ENCODE measurements at places on chromosomes 4 and X.

- no peak for DNase-seq
These were observed 1.5 kb upstream of the CPLX1 start for GRCh38 chr4:827209-828081.

DNA sequence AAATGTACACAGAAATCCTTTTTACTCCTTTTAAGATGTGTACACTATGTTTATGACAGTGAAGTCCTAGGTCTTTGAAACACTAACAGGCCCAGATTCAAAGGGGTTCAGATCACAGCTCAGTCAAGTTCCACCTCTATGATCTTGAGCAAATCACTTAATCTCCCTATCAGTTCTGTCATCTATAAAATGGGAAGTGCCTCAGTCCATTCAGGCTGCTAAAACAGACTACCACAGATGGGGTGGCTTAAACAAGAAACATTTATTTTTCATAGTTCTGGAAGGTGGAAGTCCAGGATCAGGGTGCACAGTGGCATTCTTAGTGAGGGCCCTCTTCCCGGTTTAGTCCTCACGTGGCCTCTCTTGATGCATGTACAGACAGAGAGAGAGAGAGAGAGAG lies 117.1 kb downstream of the CORIN start:
- no peak for DNase-seq

GRCh38 chrX:31260351-31260750 lies 188.5 kb upstream of the FTHL17 start:
- DNase-seq: no peak

DNA sequence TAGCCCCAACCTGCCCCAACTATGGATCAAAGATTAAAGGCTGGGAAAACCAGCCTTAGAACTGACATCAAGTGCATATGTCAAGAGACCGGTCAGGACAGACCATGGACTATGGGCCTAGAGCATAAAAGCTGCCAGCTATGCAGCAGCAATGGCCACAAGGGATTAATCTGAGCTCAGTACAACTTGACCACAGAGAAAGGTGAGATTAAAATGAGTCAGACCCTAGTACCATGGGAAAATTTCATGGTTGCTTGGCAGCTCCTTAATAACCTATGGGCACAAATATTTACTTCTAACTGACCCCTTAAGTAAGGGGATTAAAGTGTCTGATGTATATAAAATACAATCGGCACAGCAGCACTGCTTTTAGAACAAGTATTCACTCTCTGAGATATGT lies 54.4 kb downstream of the CBR4 start:
- no peak for DNase-seq

GRCh38 chrX:130085551-130086446 lies 24.5 kb downstream of the ELF4 start:
- DNase-seq: no peak

GRCh38 chr4:13640149-13640940 lies 12.8 kb upstream of the BOD1L1 start:
- no peak for DNase-seq

DNA sequence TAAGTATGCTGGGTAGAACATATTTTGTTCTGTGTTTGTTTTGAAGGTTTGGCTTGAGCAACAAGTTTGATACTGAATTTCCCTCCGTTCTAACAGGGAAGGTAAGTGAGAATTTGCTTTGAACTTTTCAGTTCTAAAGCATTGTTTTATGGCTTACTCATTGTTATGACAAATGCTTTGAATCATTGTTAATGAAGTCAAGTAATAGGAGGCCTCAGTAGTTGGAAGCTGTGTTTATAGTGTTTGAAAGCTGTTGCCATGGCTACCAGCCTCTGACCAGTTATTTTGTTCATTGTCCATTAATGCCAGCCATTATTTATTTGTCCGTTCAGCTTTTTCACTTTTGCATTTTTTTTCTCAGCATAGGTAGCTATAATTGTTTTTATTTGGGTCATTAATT lies 14.4 kb downstream of the CHIC1 start:
- no peak for DNase-seq
